ENCODE measurements at places on chromosomes 12 and 14.

DNA sequence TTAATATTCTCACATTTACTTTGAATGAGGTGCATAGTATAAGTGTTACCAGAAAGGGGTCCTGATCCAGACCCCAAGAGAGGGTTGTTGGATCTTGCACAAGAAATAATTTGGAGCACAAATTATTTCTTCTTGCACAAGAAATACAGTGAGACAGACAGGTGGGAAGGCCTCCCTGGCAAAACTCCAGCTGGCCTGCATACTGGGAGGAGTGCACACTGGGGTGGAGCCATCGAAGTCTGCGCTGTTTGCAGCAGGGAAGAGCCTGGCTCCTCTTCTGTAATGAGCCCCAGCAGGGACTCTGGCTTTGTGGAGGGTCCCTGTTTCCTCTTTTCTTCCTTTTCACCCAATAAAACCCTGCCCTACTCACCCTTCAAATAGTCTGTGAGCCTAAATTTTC is 141.6 kb downstream of the GLT1D1 start:
- no peak for DNase-seq

GRCh38 chr12:94421868-94422740 is 37.6 kb downstream of the CEP83 start:
- DNase-seq: no peak

DNA sequence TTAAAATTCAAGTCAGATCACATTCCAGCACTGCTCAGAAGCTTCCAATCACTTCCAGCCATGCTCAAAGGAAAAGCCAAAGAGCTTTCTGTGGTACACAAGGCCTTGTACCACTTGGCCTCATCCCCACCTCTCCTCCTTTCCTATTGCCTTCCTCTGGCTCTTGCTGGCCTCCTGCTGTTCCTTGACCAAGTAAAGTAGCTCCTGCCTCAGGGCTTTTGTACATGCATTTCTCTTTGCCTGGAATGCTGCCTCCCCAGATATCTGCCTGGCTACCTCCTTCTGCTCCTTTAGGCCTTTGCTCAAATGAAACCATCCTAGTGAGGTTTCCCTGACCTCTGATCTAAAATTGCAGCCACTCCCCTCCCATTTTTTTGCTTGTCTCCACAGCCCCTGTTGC is 51.2 kb upstream of the TCL1B start:
- no peak for DNase-seq

DNA sequence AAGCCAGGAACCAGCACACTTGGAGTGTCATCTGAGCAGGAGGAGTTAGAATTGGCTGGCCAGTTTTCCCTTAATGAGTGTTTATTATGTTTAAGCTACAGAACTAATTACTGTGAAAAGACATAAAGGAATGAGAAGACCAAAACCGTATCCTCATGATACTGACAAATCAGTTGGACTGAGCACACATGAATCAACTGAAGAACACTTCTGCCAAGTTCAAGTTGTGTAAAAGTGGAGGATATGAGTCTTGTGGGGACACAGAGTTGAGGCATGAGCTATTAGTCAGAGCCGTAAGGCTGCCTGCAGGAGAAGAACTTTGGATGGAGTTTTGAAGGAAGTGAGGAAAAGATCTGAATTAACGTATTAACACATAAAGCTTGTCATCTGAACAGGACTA is 43.1 kb downstream of the HMGA2 start:
- DNase-seq: peak; percentile 89

DNA sequence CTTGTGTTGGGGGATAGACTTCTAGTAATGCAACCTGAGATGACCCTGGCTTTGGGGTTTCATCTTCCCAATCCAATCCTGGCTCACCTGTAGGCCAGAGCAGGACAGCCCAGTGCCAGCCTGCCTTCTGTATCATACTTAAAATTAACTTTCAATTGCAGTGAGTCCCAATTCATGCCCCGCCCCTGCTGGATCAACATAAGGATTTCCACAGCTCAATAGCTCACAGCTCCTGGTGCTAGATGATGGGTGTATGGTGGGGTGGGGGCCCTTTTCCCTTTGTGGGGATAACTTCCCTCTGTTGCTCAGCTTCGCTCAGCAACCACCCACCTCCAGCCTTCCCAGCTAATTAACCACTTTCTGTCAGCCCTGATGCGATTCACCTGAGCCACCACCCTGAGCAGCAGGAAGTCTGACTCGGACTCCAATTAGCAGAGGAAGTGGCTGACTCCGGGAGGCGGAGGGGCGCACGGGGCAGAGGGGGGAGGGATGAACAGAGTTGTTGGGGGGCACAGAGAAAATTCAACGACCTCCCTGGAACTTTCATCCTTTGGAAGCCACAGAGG is 24.3 kb upstream of the CHGA start:
- no peak for DNase-seq

DNA sequence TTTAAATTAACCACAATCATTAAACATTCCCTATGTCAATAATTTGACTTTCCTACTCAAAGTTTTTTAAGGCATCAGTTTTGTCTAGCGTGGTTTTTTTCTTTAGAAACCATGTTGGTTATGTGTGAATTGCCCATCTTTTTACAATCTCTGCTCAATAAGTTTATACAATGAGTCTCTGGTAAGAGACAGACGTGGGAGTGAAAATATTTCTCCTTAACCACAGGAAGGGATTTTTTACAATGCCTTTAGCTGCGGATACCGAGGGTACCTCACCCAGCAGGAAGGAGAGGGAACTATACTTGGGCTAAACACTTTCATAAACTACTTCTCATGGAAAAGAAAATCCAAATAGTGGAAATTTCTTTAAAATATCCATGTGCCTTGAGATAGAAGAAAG is 191.4 kb upstream of the BCL2L14 start:
- DNase-seq: no peak

- DNase-seq: no peak
These were observed 1027.0 kb downstream of the VRK1 start for GRCh38 chr14:97824218-97824617.

DNA sequence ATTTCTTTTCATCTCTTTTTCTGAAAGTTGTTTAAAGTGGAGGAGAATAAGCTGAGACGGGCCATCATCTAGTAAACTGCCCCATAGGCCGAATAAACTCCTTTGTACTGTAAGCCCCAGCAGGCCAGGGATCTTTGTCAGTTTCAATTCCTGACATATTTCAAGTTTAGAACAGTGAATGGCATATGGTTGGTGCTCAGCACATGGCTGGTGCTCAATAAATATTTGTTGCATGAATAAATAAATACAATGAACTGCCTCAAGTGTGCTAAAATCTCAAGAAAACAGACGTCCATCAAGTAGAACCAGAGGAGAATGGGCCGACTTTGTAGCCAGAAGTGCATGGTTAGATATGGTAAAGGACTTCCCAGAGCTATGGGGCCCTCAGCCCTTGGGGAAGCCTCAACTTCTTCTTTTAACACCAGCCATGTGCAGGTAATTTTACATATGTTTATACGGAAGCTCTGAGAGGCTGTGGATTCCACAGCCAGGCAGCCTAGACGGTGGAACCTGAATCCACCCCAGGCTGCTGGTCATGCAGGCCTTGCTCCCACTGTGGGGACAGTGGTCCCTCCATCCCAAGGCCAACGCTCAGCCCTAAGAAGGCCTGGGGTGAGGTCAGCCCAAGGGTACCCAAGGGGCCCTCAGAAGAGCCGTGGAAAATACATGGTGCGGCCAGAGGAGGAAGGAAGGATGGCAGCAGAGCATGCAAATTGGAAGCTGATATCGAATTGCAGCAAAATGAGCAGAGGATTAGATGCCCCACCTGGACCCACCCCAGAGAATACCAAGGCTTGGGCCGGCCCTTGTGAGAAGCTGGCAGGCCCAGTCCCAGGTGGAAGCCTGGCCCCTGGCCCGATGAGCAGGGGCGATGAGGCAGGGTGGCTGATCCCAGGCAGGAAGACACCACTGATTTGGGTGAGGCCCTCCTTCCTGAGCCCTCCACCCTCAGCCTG is 8.7 kb upstream of the AQP2 start:
- no peak for DNase-seq

DNA sequence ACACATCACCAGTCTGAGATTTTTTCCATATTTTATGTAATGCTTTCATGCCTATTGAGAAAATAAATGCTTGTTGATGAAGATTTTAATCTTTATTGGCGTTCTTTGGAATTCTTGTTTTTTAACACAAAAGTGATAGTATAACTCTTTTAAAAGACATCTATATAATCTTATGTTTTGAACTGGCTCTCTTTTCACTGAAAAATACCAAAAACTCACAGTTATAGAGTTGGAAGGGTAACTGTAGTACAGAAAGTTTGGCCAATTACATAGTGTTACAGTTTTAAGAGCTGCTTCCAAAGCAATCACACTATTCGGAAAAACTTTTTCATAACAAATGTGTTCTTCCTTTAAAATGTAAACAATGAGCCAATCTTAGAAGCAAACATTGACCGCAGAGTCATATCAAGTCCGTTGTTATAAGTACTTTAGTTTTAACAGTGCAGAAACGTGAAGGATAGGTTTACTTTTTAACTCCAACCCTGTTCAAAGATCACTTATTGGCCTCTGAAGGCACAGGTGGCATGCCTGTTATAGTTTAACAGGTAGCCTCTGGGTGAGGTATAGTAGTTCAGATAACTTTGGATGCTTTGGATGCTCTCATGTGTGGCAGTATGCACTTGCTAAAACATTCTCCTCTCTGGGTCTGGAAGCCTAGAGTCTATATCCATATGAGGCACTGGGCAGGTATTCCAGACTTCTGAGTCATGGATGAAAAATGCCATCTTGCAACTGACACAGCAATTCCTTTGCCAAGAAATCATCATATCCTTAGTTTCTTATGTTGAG is 12.1 kb upstream of the NTN4 start:
- DNase-seq: peak; percentile 64

GRCh38 chr12:14111230-14111865 is 129.9 kb upstream of the GRIN2B start:
- no peak for DNase-seq

DNA sequence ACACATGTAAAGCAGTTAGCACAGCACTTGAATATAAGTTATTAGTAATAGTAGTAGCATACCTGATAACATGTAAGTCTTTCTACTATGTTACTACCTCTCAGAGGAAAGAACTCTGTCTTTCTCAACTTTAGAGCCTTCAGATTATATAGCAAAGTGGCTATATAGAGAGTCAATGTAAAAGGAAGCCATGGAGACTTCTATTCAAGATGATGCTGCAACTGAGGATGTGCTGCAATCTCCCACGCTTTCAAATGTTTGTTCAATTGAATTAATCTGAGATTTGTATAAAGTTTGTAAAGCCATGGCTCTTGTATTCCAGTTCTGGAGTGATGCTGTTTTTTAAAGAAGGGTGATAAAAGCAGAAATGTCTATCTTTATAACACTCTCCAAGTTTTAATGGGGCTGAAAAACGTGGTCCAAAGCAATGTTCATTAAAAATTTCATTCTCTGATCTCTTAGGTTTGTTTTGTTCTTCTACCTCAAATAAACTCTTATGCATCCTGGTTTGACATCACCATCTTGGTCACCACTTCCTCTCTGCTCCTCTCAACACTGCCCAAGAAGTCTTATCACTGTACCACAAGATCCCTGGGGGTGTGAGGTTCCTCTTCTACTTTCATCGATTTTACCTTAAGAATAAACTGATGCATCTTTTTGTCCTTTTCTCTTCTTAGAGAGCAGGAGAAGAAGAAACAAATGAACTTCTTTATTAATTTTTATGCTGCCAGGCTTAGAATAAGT is 40.6 kb downstream of the C12orf42 start:
- DNase-seq: no peak

DNA sequence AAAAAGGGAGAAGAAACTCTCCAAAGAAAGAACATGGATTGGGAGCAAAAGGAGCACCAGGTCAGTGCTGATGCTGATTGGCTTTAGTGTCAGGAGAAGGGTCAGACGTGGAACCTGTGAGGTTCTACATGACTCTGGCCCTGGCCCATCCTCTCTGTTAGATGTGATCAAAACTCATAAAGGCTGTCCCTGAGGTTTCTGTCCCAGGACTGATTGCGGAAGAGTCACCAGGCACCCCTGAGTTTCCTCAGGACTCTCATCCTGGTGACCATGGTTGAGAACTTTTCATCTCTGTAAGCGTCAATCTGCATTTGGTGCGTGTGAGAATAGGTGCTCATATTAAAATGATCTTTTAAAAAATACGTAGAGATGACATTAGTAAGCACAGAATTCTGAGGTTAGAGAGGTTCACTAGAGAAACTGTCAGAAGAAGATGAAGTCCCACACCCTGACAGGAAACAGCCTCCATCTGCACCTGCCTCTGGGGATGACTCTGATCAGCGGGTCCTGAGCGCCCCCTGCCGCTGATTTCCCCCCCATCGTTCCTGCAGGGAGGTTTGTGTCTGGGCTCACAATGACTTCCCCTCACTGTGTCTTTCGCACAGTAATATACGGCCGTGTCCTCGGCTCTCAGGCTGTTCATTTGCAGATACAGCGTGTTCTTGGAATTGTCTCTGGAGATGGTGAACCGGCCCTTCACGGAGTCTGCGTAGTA is 741.8 kb downstream of the TMEM121 start:
- DNase-seq: no peak

DNA sequence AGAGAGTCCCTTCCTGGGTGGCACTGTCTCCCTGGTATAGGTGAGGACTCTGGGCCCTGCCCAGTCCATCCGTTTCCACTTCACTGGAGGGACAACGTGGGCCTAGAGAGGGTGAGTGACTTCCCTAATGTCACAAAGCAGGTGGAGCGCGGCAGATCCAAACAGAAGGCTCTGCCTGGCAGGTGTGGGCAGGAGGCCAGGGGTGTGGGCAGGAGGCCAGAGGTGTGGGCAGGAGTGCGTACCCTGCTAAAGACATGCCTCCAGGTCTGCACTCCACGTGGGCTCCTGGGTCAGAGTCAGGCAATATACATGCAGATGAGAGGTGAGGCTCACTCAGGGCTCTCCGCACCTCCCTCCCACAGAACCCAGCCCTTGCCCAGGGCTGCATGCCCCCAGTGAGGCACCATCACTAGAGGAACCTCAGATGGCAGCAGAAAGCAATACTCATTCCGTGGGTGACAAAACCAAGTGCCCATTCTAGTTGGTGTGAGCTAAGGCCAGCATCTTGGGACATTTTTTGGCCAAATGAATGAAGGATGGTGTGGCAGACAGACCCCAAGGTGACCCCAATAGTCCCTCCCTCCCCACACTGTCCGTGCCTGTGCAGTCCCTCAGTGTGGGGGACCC is 271.6 kb upstream of the RTL1 start:
- DNase-seq: no peak

GRCh38 chr12:107503129-107503855 is 182.3 kb upstream of the PWP1 start:
- DNase-seq: no peak

DNA sequence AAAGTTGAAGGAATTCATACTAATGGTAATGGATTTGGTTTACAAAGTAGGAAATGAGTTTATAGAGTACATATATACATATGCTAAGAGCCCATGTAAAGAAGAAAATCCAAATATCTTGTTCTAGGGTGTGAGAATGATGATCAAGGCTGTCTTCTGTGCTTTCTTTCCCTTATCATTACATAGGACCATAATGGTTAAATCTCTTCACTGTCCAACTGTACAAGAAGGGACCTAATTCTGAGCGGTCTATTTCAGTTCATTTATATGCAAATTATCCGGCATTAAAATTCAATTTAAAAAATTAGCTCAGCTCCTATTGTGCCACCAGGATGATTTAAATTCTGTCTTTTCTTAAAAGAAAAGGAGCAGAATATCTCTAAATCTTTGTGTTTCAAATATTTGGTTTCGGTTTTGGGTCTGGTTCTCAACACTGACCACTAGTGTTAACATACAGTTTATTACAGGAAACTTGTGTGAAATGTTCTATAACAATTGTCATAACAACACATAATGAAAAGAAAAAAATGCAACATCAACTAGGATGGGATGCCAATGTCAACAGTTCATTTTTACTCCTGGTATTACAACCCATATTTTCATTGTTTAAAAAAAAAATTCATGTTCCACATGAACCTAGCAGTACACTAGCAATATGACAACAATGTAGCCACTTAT is 16.8 kb downstream of the OR4K1 start:
- DNase-seq: no peak

All from skeletal muscle cell (primary cell).